WERI-Rb-1 (cell line): ENCODE measurements at places on chromosomes 1 and 21.
A peak's percentile ranks its signal among the peaks of the same experiment; 100 is the strongest.

- no peak for DNase-seq
Measured at GRCh38 chr1:61287014-61287413, 204.7 kb downstream of the NFIA start.

DNA sequence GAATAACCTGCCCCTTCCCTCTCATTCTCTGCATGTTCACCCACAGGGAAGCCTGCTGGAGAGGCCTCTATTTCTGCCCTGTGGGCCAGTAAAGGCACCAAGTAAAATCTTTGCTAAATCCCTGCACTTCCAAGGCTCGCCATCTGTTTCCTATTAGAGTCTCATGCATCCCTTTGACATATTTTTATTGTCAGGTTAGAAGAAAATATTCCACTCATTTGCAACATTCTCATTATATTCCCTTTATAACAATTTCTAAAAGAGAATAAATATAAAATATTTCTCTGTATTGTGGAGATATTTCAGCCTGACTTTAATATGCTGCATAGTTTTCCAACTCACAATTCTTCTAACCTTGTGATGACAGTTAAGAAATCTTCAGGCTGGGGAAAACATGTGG lies 340.4 kb upstream of the VAMP3 start:
- DNase-seq: no peak

DNA sequence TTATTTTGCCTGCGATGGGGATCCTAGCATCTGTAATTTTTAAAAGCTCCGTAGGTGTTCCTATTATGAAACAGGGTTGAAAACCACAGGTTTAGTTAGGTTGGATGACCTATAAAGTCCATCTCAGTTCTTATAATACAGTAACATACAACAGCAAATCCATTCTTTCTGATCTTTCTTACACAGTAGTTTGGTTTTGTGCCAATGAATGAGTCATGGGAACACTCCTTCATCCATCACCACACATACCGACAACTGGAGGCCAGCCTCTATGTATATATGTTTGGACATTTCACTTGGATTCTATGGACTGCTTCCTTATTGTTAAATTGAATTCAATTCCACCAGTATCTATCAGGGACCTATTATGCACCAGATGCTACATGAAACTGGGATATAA lies 118.4 kb upstream of the L1TD1 start:
- DNase-seq: no peak

GRCh38 chr1:152880907-152881306 lies 2.8 kb downstream of the SMCP start:
- no peak for DNase-seq

- no peak for DNase-seq
Measured at GRCh38 chr1:70727886-70728489, 316.9 kb downstream of the CTH start.

DNA sequence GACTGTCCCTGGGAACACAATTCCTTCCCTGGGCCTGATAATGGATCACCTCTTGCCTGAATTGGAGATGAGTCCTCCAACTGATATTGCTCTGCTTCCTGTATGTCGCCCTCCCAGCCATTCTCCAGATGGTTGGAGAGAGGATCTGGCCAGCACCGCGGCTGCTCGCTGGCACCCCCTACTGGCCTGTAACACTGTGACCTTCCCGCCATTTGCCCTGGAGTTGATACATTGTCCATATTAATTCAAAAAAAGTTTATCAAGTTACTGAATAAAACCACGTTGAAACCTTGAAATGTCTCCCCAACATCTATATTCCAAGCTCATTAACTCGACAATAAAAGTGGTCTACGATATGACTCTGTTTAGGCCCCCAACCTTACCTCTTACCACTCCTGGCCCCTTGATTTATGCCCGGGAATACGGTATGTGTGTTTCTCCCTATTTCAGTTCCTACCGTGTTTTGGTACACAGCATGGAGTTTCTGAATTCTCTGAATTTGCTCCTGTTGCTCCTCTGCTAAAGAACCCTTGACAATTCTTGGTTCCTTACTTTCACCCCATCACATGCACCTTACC lies 241.8 kb upstream of the KIAA0040 start:
- peak; percentile 22 for DNase-seq
